ENCODE measurements at places on chromosomes 1 and 21.
A peak's percentile ranks its signal among the peaks of the same experiment; 100 is the strongest.

DNA sequence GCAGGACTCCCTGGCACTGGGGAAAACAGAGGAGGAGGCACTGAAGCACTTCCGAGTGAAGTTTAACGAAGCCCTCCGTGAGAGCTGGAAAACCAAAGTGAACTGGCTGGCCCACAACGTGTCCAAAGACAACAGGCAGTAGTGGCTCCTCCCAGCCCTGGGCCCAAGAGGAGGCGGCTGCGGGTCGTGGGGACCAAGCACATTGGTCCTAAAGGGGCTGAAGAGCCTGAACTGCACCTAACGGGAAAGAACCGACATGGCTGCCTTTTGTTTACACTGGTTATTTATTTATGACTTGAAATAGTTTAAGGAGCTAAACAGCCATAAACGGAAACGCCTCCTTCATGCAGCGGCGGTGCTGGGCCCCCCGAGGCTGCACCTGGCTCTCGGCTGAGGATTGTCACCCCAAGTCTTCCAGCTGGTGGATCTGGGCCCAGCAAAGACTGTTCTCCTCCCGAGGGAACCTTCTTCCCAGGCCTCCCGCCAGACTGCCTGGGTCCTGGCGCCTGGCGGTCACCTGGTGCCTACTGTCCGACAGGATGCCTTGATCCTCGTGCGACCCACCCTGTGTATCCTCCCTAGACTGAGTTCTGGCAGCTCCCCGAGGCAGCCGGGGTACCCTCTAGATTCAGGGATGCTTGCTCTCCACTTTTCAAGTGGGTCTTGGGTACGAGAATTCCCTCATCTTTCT is 75.5 kb downstream of the PIK3CD start:
- peak; percentile 68 for DNase-seq

- DNase-seq: no peak
Measured at GRCh38 chr21:21740207-21740606, 742.0 kb downstream of the NCAM2 start.

- DNase-seq: no peak
Measured at GRCh38 chr1:232355162-232356006, 274.5 kb downstream of the SIPA1L2 start.

DNA sequence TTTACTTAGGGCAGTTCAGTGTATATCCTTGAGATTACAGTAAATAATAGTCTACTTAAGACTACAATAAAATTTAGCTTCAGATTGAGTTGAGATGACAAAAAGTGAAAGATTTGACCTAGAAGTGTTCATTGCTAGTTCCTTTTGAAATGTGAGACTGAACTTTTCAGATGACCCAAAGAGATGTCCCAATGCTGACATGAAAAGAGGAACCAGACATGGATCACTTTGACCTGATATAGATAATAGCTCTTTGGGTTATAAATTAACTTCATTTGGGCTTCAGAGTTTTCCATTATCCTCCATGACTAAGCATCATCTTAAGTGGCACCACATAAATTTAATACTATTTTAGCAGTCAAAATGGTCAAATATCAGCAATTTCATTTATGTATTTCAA is 25.7 kb upstream of the OR10J5 start:
- DNase-seq: no peak

- peak; percentile 94 for DNase-seq
Measured at GRCh38 chr1:212484701-212485570, 52.2 kb downstream of the NENF start.

- DNase-seq: peak; percentile 25
Measured at GRCh38 chr1:50181027-50181663, 72.4 kb downstream of the ELAVL4 start.

DNA sequence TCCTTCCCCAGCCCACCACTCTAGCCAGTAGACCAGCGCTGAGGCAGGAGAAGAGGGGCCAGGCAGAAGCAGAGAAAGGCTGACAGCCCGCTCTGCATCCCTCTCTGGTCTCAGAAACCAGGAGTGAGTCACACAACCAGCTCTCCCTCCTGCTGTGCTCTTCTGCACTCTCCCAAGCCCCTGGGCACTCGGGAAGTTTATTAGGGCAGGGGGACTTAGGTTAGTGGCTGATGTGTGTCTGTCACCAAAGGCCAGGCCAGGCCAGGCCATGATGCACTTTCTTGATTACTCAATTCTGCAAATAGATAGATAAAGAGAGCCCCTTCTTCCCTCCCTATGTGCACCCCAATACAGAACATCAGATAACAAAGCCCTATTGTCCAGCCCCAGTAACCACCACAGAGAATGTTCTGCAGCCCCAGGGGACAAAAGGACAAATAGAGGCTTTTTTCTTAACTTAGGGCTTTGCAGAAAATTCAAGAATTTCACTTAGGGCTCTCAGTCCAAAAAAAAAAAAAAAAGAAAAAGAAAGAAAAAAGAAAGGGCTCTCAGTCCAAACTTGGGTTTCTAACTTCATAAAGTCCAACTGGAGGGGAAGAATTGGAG is 52.9 kb upstream of the CNTN2 start:
- no peak for DNase-seq

- DNase-seq: no peak
Measured at GRCh38 chr1:173295995-173296394, 88.9 kb upstream of the TNFSF4 start.

- DNase-seq: no peak
Measured at GRCh38 chr1:231973830-231974229, 347.2 kb downstream of the DISC1 start.

- no peak for DNase-seq
Measured at GRCh38 chr1:3000214-3000613, 21.1 kb upstream of the ACTRT2 start.

- DNase-seq: peak; percentile 93
Measured at GRCh38 chr1:85135392-85135798, 65.4 kb downstream of the SYDE2 start.

DNA sequence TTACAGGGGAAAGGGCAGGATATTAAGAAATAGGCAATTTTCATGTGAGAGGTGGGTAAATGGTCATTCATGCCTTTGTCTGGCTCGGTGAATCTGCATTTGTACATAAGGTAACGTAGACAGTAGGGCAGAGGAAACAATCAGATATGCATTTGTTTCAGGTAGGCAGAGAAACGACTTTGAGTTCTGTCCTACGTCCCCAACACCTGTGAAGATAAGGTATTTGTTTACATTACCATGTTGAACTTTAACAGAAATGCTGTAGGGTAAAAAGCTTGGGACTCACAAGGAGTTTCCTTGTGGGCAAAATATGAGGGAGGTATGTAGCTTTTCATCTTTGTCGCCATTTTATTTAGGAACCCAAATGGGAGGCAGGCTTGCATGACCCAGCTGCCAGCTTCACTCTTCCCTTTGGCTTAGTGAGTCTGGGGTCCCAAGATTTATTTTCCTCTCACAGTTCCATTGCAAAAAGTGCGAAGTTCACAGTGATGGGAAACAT is 31.4 kb downstream of the B3GALT5 start:
- no peak for DNase-seq

All from DMS53 (cell line).